Keratinocyte (primary cell): ENCODE measurements at places on chromosomes 5 and 9.

- no peak for DNase-seq
Measured at GRCh38 chr9:114505187-114506081, at the start of gene WHRN. WHRN (minus strand) TSS chr9:114505473; CDS start chr9:114504801, 672 bp downstream.

DNA sequence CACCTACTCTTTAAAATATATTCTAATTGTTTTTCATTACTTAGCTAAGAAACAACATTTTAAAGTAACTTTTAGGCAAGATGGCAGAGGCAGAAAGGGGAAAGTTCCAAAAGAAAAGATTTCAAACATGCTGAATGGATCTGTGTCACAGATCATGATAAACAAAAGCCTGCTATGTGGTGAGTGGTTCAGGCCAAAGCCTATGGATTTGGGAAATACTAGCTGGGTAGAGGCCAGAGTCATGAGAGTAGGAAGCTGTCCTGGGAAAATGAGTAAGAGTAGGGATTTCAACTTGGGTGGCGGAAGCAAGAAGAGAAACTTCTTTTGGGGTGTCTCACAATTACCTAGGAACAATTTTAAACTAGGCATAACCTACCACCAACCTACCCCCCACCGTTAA lies 68.7 kb upstream of the GRHPR start:
- no peak for DNase-seq

DNA sequence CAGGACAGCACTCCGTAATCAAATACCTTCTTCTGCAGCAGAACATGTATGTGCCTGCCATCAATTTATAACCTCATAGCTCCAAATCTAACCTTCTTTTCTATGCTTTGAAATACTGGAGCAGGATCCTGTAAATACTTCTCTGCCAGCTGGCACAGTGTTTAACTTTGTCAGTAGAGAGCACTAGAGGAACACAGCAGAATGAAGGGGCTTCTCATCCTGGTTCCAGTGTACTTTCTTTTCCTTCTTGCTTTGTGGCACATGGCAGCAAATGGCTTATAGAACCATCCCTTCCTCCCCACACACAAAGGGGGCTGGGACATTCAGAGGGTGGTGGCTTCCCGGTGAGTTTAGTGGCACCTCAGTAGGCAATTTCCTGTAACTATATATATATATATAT lies 3.8 kb upstream of the FBXW11 start:
- no peak for DNase-seq

GRCh38 chr9:104075801-104076753 lies 18.0 kb upstream of the SMC2 start:
- DNase-seq: no peak

- no peak for DNase-seq
Measured at GRCh38 chr9:4277531-4277991, 22.3 kb downstream of the GLIS3 start.

GRCh38 chr9:91048749-91049148 lies 247.1 kb downstream of the SYK start:
- no peak for DNase-seq

GRCh38 chr5:849651-850301 lies 1.0 kb downstream of the ZDHHC11 start:
- DNase-seq: no peak

- DNase-seq: no peak
Measured at GRCh38 chr9:35396560-35397215, 93.2 kb upstream of the RUSC2 start.

DNA sequence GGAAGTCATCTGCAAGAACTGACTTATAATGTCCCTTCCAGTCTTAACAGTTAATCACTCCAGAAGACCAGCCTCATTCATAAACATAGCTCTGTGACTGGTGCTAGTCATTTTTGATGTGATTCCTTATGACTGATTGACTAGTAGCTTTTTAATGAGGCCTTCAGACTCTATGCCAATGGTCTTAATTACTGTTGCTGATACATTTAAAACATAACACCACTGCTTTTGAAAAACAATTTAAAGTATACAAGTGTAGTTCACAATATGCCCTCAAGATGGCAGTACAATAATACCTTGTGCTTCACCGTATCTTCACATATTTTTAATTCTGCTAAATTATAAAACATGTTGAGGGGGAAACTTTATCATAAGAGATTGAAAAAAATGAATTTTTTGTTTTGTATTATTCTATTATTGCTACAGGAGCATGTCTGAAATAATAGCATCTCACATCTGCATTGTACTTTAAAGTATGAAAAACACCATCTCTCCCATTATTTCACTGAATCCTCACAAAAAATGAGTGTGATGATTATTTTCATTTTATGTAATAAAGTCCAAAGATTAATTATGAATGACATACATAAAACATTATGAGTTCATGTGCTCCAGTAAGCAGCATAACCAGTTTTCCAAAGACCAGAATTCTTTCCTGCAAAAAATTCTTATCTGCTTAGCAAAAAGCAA lies 55.2 kb upstream of the SHISAL2B start:
- DNase-seq: no peak
